ENCODE measurements at places on chromosomes 11 and 22.

GRCh38 chr11:31967404-31968130, 123.3 kb upstream of the RCN1 start:
- no peak for DNase-seq

GRCh38 chr11:59954219-59954847, 9.5 kb upstream of the OOSP4A start:
- no peak for DNase-seq

GRCh38 chr11:134552749-134553148, 140.7 kb upstream of the B3GAT1 start:
- no peak for DNase-seq

DNA sequence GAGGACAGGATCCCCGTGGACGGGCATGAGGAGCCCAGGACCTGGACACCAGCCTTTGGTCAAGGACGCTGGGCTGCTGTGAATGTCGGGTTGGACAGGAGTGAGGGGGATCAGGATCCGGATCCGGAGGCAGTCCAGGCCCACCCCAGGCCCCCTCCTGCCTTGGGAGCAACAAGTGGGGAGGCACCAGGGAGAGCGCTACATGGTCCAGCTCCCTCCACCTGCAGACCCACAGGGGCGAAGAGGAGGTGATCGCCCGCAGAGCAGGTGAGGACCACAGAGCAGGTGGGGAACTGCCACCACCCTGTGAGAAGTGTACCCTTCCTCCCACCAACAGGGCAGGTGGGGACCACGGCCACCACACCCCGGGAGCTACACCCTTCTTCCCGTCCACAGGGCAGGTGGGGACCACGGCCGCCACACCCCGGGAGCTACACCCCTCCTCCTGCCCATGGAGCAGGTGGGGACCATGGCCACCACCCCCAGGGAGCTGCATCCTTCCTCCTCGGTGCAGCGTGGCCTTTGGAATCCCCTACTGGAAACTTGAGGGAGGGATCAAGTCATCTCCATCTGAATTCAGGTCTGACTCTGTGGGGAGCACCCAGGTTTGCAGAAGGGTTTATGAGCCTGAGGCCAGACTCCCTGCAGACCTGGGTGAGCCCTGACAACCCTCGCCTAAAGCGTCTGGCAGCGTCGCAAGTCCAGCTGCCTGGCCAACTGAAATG, 141.0 kb downstream of the BRD1 start:
- DNase-seq: no peak

DNA sequence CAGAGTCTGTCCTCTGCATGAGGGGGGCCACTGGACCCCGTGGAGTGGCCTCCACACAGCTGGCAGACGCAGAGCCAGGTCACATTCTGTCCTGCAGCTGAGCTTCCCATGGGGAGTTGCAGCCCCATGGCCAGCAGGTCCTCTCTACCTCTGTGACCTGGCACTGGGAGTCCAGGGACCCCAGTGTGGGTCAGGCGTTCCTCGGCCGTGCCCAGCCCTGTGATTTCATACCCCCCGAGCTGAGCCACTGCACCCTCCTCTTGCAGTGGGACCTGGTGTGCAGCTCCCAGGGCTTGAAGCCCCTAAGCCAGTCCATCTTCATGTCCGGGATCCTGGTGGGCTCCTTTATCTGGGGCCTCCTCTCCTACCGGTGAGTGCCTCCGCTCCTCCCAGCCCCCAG, 32.2 kb upstream of the SLC22A12 start:
- no peak for DNase-seq

All from stimulated activated CD4-positive, alpha-beta T cell treated with anti-CD3 and anti-CD28 coated beads, Interleukin-12 subunit alpha, Interleukin-12 subunit beta, amount 100 ng/mL, for 24 hours (primary cell).